Temporal lobe (tissue), 4 donors: ENCODE measurements at places on chromosomes 5 and 9. TPM values are rescaled to one million over a fixed set of nuclear protein-coding genes. Genes with fewer than 3 reads are reported as not detected.

The GALT gene
- 16.5 TPM for total RNA-seq

The HAVCR2 gene
- total RNA-seq = 3.9 TPM

The C7 gene
- 4.4 TPM for total RNA-seq

The PCDHB12 gene
- 15.0 TPM for total RNA-seq

The SHISAL2B gene
- 0.49 TPM for total RNA-seq

The MOB3B gene
- 7.6 TPM for total RNA-seq
